Articular chondrocyte of knee joint (primary cell): ENCODE measurements at places on chromosomes 2 and 18. TPM values are rescaled to one million over a fixed set of nuclear protein-coding genes. Genes with fewer than 3 reads are reported as not detected.

Gene EDAR
- not detected in 2 replicates for total RNA-seq

Gene TRAF3IP1
- 10.3 and 11.2 TPM in 2 replicates for total RNA-seq

Gene AMER3
- total RNA-seq: not detected in 2 replicates

Gene SERPINB13
- total RNA-seq: not detected in 2 replicates

Gene UGT1A8
- total RNA-seq: not detected in 2 replicates

Gene NEB
- 0.78 and 3.4 TPM in 2 replicates for total RNA-seq

Gene LIMS2
- 7.4 and 8.9 TPM in 2 replicates for total RNA-seq

Gene MBD1
- 37.8 and 38.4 TPM in 2 replicates for total RNA-seq

Gene CNDP1
- total RNA-seq: 0.11 and 0.26 TPM in 2 replicates

Gene RESP18
- not detected in 2 replicates for total RNA-seq

Gene FOXI3
- not detected in 2 replicates for total RNA-seq

Gene CCDC74B
- 3.1 and 5.6 TPM in 2 replicates for total RNA-seq

Gene MTX2
- total RNA-seq: 17.5 and 21.2 TPM in 2 replicates

Gene LDLRAD4
- total RNA-seq: 3.1 and 3.4 TPM in 2 replicates

Gene ANO7
- 0.97 and 1.2 TPM in 2 replicates for total RNA-seq

Gene PXDN
- total RNA-seq: 252 and 347 TPM in 2 replicates

Gene IL36A
- total RNA-seq: not detected in 2 replicates

Gene COL6A3
- total RNA-seq: 1,743 and 2,116 TPM in 2 replicates

Gene STARD6
- 1.2 TPM in 1 of 2 replicates, not detected in the other for total RNA-seq

Gene RAPGEF4
- total RNA-seq: 1.2 and 1.3 TPM in 2 replicates

Gene CAD
- total RNA-seq: 19.1 and 28.1 TPM in 2 replicates

Gene PRKAG3
- 0.11 and 0.39 TPM in 2 replicates for total RNA-seq

Gene CCDC68
- total RNA-seq: 0.91 and 1.3 TPM in 2 replicates

Gene TEX44
- not detected in 2 replicates for total RNA-seq

Gene LINC00305
- total RNA-seq: not detected in 2 replicates

Gene GALR1
- total RNA-seq: not detected in 2 replicates

Gene MAB21L4
- total RNA-seq: not detected in 2 replicates

Gene NXPH2
- total RNA-seq: 0.13 TPM in 1 of 2 replicates, not detected in the other

Gene RGPD3
- total RNA-seq: 0.65 and 1.2 TPM in 2 replicates

Gene TCF23
- total RNA-seq: under 0.01 TPM in 2 replicates

Gene XDH
- total RNA-seq: under 0.01 and 0.43 TPM in 2 replicates

Gene ALK
- not detected in 2 replicates for total RNA-seq

Gene GCG
- not detected in 2 replicates for total RNA-seq

Gene PJVK
- 1.1 and 2.2 TPM in 2 replicates for total RNA-seq

Gene APCDD1
- 7.4 and 13.6 TPM in 2 replicates for total RNA-seq

Gene TCF7L1
- total RNA-seq: 6.1 and 6.9 TPM in 2 replicates

Gene SLC4A5
- 2.2 and 2.7 TPM in 2 replicates for total RNA-seq

Gene MGAT4A
- total RNA-seq: 0.32 and 1.2 TPM in 2 replicates

Gene UGT1A5
- total RNA-seq: not detected in 2 replicates

Gene EMILIN2
- total RNA-seq: 2.5 and 6.4 TPM in 2 replicates

Gene TPO
- total RNA-seq: not detected in 2 replicates

Gene SCN3A
- 0.13 and 0.54 TPM in 2 replicates for total RNA-seq

Gene RAB6C
- total RNA-seq: not detected in 2 replicates

Gene IL36RN
- not detected in 2 replicates for total RNA-seq

Gene STAT4
- total RNA-seq: 21.4 and 22.2 TPM in 2 replicates

Gene LYG1
- 0.13 and 0.32 TPM in 2 replicates for total RNA-seq

Gene LYG2
- not detected in 2 replicates for total RNA-seq

Gene CPLX4
- total RNA-seq: not detected in 2 replicates

Gene ACAA2
- 81.9 and 89.7 TPM in 2 replicates for total RNA-seq

Gene SERPINB4
- total RNA-seq: not detected in 2 replicates

Gene TWIST2
- 6.9 and 9.2 TPM in 2 replicates for total RNA-seq

Gene TLX2
- total RNA-seq: 0.11 and 0.13 TPM in 2 replicates

Gene GAD1
- under 0.01 TPM in 1 of 2 replicates, not detected in the other for total RNA-seq

Gene TMEM182
- total RNA-seq: 3.8 and 5.2 TPM in 2 replicates

Gene RAB17
- 0.11 and 0.52 TPM in 2 replicates for total RNA-seq

Gene EN1
- total RNA-seq: 0.26 TPM in 1 of 2 replicates, not detected in the other

Gene FN1
- 3,432 and 5,356 TPM in 2 replicates for total RNA-seq
